Stimulated activated CD8-positive, alpha-beta memory T cell treated with anti-CD3 and anti-CD28 coated beads, Interleukin-2, amount 100 ng/mL, for 48 hours (primary cell): ENCODE measurements at places on chromosomes 11 and 22.

DNA sequence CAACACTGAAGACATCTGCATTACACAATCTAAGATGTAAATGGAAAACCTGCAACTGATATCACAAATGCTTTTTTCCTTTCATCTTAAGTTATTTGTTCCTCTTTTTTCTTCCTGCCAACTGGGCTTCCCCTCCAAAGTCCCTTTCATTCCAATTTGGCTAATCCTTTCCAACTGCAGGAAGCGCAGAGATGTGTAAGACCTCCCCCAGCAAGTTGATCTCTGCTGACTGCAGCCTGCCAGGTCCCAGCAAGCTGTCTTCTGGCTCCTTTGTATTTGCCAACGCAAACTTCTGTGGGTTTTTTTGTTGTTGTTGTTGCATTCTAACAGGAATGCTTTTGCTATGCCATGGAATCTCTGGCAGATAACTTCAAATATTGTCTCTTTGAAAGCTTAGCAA is 38.5 kb upstream of the LRRC4C start:
- DNase-seq = no peak

- no peak for DNase-seq
Observed at GRCh38 chr22:45468872-45469271, 33.8 kb upstream of the FBLN1 start.

DNA sequence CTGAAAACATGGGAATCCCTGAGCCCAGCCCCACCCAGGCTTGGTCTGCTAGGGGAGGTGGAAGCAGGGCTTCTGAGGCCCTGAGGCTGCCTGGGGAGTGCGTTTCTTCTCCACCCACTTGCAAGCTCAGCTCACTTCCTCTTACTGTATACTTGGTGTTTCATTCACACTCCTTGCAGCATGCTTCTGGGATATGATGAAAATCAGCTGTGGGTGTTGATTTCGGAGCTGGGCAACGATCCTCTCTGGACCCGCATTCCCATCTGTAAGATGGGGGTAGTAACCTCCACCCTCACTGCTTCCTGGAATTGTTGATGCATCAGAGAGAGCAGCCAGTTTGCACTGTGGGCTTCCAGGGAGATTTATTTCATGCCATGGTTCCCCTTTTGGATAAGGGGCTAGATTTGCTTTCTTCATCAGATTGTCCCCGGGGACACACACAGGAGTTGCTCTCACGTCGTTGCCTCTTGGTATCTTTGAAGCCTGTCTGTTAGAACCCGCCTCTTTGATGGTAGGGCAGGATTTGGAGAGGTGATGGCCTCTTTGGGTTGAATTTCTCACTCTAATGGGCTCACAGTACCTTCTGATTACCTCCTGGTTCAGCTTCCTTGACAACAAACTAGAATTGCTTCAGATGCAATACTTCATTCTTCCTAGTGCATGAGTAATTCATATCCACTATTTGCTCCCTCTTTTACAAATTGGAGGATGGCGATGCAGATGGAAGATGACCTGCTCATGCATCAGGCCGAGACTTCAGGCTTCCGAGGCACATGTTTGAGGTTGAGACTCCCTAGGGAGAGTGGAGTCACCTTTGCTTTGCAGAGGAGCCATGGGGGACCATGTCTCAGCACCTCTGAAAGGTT is 40.4 kb downstream of the BCR start:
- DNase-seq = no peak

DNA sequence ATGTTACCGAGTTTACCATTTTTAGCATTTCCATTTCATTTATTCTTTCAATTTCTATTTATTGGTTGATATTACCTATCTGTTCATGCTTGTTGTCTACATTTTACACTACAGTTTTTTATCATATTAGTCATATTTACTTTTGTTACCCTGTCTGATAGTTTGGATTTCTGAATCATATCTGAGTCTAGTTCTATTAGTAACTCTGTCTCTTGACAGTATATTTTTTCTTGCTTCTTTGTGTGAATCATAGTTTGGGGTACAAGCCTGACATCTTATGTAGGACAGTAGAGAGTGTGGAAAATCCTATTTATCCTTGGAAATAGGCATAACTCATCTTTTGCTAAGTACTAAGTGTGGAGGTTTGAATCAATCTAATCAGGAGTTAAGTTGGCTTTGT is 263.9 kb upstream of the SESN3 start:
- DNase-seq = no peak

DNA sequence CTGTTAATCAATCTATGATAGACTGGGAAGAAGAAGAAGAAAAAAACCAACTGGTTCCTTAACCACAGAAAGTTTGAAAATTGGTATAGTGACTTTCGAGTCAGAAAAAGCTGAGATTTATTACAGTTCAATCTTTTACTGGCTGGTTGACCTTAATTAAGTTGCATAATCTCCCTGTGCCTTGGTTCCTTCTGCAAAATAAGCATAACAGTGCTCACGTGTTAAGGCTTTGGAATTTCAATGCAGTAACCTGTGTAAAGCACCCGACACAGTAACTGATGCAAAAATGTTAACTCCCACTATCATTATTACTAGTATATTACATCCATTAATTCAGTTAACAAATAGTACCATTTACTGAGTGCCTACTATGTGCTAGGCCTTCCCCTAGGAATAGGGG is 22.6 kb upstream of the E2F8 start:
- DNase-seq = no peak

- DNase-seq = no peak
Observed at GRCh38 chr11:13415201-13415600, 47.8 kb downstream of the BTBD10 start.

DNA sequence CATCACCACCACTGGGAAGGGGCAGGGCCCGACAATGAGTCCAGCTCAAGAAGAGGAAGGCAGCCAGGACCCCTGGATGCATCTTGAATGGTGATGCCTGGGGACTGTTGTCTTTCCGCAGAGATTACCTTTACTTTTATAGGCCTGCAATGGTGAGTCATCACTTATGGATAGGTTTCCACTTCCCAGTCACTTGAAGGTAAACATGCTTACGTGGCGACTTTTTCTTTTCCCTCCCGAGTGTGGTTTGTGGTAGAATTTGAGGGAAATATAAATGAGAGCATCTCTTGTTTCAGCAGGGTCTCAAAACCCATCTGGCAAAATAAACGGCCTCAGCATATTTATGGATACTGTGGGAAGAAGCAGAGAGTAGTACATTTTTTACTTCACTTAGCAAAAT is at the start of gene MMP13:
TSS of gene MMP13 (minus strand) at position 109 of the 400 bp plus-strand sequence. CDS start at position 82, 27 bp downstream.
- no peak for DNase-seq

DNA sequence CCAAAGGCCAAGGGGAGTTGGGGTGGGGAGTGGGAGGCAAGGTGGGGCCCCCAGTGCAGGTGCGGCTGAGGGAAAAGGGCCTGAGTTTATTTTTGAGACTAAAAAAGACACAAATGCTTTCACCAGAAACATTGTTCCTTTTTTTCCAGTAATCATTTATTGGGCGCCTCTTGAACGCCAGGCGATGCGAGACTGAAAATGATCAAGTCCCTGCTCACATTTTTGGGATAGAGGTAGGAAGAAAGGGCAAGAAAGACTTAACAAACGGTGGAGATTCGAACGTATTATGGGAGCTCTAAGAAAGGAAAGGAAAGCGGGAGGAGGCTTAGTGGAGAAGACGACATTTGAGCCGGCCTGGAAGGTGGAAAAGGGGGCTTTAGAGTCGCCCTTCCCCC is 796 bp upstream of the SF3B2 start:
- DNase-seq = no peak

DNA sequence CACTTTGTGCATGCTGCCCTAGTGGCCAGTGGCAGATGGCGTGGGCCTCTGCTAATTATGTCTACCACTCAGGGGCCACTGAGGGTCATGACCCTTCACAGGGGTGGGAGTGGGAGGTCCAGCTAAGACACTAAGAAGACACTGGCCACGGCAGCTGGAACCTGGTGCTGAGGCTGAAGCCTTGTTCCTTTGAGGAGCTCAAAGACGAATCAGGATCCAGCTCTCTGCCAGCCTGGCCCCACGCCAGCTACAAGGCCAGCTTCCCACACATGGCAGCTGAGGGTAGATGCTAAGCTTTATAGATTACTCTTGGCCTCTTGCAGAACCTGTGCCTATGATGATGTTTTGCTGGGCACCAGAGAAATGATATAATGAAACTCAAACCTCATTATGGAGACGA is 226.3 kb downstream of the DSCAML1 start:
- DNase-seq = no peak

- no peak for DNase-seq
Observed at GRCh38 chr11:123377355-123377754, 52.7 kb upstream of the GRAMD1B start.

DNA sequence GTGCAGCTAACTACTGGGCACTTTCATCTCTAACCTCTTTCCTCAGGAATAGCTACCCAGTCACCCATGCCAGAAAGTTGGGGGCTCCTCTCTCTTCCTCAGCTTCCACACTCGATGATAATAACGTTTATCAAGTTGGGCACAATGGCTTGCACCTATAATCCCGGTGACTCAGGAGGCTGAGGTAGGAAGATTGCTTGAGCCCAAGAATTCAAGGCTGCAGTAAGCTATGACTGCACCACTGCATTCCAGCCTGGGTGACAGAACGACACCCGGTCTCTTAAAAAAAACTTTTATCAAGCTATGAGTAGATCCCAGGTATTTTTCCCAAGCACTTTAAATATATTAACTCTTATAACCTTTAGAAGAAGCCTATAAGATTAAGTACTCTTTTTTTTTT is 2.0 kb downstream of the SF3A1 start:
- DNase-seq = no peak

DNA sequence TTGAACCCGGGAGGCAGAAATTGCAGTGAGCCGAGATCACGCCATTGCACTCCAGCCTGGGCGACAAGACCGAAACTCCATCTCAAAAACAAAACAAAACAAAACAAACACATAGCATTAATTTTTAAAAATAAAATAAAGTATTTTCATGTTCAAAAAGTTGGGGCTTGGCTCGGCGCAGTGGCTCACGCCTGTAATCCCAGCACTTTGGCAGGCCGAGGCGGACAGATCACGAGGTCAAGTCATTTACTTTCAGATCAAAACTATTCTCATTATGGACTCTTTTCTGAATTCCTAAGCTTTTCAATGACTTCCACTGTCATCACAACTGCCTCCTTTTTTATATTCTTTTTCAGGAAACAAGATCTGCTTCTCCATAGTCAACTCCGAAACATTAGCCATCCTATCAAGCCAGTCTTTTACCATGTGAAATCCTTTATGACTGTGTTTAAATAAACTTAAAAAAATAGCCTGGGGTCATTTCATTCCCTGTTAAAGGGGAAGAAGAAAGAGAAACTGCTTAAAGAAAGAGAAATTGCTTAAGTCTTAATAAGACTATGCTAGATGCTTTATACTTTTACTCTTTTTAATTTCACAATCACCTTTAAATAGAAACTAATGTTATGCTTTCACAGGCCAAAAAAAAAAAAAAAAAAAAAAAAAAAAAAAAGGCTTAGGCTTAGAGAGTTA is 13.1 kb upstream of the CHRNA10 start:
- DNase-seq = no peak

DNA sequence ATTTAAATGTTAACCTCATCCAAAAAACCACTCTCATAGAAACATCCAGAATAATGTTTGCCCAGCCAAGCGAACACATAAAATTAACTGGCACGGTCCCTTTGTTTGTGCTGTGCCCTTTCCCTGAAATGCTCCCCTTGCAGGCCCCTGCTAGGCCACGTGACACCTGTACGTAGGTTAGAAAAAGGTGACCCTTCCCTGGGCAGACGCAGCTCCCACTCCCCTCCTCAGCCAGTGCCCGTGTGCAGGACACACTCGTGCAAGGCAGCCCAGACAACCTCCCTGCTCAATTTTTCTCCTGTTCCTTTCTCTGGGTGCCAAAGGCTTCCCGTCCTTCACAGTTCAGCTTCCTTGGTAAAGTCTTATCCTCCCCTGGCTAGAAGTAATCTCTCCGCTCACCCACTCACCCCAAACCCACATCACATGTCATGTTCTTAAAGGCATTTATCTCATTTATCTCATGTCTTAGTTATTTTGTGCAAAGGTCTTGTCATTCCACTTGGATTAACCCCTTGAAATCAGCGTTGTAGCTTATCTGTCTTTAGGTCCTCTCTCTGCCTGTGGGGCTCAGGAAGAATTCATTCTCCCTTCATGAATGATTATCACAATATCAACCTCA is 20.7 kb downstream of the FAM83F start:
- DNase-seq = no peak

- DNase-seq = no peak
Observed at GRCh38 chr11:118061586-118062125, 15.2 kb upstream of the TMPRSS4 start.

DNA sequence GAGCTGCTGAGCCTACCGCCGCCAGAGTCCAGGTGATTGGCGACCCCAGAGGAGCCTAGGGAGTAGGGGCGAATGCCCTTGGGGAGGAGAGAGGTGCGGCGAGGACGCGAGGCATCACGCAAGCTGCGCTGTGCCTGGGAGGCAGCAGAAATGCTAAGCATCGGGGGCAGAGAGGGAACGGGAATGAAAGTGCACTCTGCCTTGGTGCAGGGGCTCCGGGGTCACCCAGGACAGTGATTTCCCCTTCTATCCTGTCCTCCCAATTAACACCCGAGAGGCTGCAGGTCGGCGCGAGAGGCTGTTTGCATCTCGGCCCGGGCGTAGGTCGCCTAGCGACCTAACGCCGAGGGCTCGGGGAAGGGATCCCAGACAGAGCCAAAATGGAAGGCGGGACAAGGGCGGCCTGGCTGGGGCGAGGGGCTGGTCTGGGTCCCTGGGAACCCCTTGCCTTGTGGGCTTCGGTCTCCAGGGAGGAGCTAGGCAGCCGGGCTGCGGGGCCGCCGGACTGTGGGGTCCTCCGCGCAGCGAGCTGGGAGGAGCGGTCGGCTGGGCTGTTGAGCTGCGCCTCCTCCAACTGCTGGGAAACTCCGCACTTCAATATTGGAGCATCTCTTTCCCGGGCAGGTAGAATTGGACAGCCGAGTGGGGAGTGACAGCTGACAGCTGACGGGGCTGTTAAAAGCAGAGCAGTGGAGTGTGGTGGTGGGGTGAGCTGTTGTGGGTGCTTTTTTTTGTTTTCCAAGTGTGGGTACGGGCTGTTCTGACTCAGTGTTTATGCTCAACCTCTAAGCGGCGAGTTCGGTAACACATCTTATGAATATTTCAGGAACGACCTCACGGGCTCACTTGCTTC is 657 bp downstream of the ELMOD1 start:
- no peak for DNase-seq

DNA sequence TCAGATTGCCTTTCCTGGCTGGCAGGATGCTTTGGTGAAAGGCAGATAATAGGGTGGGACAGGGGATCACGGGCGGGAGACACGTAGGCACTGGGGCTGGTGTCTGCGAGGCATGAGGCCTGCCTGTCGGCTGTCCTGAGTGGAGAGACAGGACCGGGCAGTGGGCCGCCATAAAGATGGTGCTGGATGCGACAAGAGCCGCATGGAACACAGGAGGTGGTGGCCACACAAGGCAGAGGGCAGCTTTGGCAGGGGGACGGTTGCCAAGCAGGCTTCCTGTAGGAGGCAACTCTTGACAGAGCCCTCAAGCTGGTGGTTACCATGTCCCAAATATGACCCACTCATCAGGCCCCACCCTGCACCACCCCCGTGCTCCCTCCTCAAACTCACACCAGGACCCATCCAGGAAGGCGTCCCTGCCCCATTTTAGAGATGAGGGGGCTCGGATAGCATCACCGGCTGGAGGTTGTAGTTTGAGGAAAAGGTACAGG is 4.9 kb upstream of the PPARA start:
- DNase-seq = no peak
